Right cardiac atrium (tissue), 5 donors: ENCODE measurements at places on chromosomes 12 and 14. TPM values are rescaled to one million over a fixed set of nuclear protein-coding genes. Genes with fewer than 3 reads are reported as not detected.

The IRAK3 gene
- total RNA-seq: 9.2 TPM

The MMP19 gene
- total RNA-seq: 4.2 TPM

The ADAM20 gene
- total RNA-seq: 1.0 TPM

The IGF1 gene
- total RNA-seq: 9.3 TPM

The HOXC6 gene
- 0.34 TPM for total RNA-seq

The PLEKHG7 gene
- not detected for total RNA-seq

The LGR5 gene
- total RNA-seq: not detected

The AVPR1A gene
- 0.53 TPM for total RNA-seq

The DAO gene
- total RNA-seq: not detected
